ENCODE measurements at places on chromosomes 7 and 10.

DNA sequence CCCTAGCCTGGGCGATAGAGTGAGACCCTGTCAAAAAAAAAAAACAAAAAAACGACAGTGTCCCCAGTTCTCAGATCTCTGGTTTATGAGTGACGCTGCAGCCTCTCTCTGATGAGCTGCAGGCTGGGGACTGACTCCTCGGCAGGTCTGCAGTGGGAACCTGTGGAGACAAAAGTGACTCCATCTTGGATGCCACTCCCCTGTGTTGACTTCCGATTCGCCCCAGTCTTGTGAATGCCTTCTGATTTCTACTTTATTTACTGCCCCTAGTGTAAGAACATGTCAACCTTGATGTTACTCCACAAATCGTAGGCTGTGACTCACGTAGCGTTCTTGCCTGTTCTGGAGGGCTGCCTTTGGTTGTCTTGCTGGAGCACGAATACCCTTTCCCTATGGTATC is 6.2 kb downstream of the TACR2 start:
- no peak for DNase-seq

DNA sequence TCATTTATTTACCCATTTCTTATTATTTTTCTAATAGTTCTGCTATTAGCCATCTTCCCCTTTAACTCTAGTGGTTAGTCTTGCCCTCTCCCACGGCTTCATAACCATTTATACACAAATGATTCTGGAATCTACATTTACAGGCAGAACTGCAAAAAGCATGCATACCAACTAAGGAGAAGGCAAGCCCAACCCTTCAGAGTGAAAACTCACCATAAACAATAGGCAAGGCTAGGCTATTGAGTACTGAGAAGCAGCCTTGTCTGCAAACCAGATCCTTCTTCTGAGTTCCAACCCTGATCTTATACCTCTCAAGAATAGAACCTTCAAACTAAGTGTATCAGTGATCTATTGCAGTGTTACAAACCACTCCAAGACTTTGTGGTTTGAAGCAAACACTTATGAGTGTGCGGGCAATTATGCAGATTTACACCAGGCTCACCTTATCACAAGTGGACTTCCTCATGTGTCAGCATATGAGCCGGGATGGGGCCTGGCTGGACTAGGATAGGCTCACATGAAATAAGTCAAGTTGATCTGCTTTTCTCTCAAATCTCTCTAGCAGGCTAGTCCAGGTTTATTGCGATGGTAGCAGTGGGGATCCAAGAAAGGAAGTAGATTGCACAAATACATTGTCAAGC is 896.9 kb upstream of the PHF14 start:
- no peak for DNase-seq

DNA sequence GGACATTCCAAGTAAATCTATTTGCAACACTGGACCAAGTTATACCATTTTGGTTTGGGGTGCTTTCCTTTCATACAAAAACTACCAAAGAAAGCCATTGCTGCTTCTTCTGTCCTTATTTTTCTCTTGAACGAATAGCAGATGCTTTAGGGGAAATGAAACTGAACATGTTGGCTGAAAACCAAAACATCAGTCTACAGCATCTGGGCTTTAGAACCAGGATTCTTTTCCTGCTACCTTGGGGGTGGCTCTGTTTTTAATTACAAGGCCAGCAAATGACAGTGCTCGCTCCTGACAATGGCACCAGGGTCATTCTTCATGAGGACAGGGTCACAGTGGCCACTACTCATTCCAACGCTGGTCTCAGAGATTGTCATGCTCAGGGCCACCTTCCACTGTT is 80.3 kb downstream of the WDR11 start:
- DNase-seq = no peak

- DNase-seq = no peak
These were observed 127.2 kb downstream of the PPP1R17 start for GRCh38 chr7:31814187-31814586.

DNA sequence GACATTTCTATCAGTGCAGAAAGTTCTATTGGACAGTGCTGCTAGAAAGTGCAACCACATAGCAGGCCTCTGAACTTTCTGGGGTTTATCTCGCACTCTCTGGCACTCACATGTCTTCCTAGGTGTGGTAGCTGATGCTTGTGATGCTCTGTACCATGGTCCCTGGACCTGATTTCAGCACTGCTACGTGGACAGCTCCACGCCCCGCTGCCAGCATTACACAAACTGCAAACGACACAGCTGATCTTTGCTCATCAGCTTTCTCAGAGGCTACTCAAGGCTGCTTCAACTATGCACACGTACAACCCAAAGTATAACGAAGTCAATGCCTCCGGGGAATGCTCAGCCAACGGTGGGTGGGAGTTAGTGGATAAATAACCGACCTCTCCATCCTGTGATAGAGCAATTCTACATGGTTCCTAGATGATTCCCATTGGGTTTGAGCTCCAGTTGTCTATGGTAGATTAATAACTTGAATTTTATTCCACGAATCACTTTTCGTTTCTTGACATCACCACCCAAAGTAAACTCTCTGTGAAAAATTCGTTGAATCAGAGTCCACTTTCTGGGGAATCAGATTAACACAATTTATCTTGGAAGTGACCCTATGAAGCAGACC is 302.5 kb downstream of the ACTR3B start:
- no peak for DNase-seq

DNA sequence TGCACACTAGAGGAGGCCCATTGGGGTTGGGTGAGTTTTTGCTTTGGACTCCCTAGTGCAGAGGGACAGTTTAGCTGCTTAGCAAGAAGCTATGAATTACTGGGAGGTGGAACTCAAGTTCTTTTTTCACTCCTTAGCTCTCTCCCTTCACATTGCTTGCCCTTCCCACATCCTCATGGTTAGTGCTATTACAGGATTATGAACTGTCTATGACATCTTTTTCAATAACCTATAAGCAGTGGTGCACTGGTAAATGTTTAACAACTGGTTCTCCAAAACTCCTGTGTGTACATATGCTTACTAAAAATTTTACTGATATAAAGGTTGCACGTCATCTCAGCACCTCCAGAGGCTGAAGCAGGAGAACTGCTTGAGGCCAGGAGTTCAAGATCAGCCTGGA is 6.2 kb downstream of the SSMEM1 start:
- DNase-seq = no peak

DNA sequence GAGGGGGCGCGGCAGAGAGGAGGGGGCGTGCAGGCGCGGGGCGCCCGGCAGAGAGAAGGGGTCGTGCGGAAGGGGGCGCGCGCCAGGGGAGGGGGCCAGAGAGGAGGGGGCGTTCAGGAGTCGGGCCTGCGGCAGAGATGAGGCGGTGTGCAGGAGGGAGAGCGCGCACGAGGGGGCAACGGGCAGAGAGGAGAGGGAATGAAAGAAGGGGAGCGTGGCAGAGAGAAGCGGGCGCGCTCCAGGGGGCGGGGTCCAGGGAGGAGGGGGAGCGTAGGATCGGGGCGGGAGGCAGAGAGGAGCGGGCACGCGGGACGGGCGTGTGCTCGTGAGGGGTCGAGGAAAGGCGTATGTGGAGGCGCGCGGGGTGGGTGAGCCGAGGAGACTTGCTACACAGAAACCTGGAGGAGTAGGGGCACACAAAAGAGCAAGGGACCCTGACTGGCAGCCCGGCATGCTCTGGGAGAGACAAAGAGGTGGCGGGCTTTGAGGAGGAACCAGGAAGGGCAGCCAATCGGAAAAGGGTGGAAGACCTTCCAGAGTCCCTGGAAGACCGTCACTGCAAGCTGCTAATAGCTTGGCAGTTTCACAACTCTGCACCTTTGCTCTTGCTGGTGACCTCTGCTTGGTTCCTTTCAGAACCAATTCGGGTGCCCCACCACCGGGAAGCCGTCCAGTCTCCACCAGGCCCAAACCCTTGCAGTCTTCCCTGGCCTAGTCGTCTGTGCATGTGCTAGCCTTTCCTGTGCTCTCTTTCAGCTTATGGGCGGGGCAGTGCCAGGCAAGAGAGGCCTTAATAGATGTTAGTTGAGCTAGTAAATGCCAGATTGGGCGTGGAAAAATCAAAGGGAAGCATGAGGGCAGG is 639 bp downstream of the DYDC2 start:
- DNase-seq = no peak

GRCh38 chr7:66912195-66912594 is 8.8 kb upstream of the TMEM248 start:
- DNase-seq = no peak

DNA sequence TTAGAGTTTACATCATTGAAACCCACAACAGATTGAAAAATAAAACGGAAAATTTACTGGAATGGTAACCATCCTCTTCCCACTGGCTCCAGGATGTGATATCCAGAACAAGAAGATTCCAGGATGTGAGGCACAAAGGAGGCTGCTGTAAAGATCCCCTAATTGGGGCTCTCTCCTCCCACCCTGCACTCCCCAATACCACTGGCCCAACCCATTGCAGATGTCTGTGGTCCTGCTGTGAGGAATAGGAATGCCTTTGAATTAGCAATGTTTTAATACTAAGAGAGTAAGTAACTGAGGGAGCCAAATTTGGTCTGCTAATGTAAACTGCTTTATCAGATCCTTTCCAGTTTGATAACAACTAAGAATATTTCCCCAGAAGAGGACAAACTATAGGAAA is 225.9 kb upstream of the INHBA start:
- no peak for DNase-seq

- no peak for DNase-seq
These were observed 28.0 kb upstream of the GSAP start for GRCh38 chr7:77444123-77444522.

DNA sequence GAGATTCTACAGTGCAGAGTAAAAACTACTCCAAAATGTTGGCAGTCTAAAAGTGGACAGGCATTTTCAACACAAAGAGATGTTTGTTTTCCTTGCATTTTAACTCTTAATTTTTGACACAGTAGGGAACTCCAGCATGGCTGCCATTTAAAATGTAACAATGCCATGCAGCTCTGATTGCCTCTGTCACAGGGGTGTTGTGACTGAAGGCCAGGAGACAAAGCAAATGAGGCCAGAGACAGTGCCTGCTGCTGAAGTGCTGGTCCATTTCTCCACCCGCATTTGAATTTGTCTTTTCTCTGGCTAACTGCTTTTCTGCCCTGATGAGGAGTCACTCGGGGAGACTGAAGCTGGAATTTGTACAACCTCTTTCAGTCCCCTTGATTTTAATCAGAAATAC is 710.6 kb upstream of the GALNT17 start:
- DNase-seq = no peak

DNA sequence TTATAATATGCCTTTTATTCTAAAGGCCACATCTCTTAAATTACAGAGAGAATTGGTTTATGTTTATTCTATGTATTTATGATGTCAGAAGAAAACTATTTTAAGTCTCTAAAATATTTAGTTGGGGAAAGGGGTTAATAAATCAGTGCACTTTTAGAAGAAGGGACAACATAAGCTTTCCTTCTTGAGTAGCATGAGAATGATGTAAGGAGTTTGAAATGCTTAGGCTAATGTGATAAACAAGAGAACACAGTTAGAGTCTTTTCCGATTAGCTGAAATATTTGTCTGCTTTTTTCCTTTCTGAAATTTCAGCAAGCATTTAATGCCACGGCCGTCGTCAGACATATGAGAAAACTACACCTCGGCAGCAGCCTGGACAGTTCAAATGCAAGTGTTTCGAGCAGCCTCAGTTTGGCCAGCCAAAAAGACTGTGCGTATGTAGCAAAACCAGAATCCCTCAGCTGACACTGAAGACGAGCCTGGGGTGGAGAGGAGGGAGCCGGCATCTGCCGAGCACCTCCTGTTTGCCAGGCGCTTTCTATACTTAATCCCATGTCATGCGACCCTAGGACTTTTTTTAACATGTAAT is 176.2 kb downstream of the CCDC3 start:
- DNase-seq = no peak

- DNase-seq = no peak
These were observed 4.7 kb upstream of the PLXDC2 start for GRCh38 chr10:19811540-19811939.

DNA sequence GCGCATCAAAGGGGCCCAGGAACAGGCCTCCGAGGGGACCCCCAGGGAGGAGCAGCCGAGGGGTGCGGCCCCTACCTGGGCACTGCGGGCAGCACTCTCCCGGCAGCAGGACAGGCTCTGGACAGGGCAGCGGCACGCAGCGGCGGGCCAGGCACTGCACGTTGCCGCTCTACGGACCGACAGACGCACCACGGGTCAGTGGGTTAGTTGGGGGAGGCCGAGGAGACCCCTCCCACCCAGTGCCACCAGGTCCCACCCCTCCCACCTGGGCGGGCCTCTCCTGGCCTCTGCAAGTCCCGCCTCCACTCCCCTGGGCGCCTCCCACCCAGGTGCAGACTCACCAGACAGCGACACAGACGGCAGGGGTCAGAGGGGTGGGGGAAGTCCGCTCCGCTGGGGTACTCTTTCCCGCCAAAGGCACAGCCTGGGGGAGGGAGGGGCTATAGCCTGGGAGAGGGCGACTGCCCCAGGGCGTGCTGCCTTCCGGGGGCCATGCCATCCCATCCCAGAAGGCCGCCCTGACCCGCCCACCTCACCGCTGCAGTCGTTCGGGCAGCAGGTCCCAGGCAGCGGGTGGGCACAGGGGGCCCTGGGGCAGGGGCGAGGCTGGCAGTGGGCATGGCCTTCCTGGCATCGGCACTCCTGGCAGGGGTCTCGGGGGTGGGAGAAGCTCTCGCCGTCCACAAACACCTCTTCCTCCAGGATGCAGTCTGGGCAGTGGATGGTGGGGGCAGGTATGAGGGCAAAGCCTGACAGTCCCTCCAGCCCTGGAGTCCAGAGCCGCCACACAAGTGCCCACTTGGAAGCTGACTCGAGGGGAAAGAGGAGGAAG is 19.2 kb downstream of the KCP start:
- DNase-seq = no peak

GRCh38 chr7:101116898-101117297 is 10.0 kb upstream of the SERPINE1 start:
- no peak for DNase-seq

- DNase-seq = no peak
These were observed 89.4 kb upstream of the MYL10 start for GRCh38 chr7:101718363-101719122.

- no peak for DNase-seq
These were observed 7.4 kb downstream of the SLC29A3 start for GRCh38 chr10:71326464-71326881.

DNA sequence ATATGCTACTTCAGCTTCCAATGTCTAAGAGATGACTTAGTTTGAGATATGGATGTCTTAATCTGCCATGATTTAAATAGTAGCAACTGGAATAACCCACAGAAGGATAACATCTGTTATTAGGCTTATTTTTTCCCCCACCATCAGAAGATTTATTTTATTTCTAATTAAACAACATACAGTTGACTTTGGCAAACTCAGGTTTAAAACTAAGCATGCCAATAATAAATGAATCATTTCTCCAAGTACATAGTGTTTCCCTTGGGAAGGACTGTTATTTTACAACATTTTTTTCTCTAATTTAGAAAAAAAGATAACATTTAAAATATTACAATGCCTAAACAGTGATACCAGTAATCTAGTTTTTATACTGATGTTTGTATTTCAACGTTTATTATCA is 58.4 kb downstream of the SFTPD start:
- DNase-seq = no peak

GRCh38 chr7:55252386-55252785 is 112.8 kb upstream of the LANCL2 start:
- no peak for DNase-seq

GRCh38 chr7:135845415-135846075 is 96.9 kb upstream of the FAM180A start:
- no peak for DNase-seq

All from activated CD4-positive, alpha-beta T cell treated with anti-CD3 and anti-CD28 coated beads for 1 hour (primary cell).